ENCODE measurements at places on chromosomes 3 and 15.

DNA sequence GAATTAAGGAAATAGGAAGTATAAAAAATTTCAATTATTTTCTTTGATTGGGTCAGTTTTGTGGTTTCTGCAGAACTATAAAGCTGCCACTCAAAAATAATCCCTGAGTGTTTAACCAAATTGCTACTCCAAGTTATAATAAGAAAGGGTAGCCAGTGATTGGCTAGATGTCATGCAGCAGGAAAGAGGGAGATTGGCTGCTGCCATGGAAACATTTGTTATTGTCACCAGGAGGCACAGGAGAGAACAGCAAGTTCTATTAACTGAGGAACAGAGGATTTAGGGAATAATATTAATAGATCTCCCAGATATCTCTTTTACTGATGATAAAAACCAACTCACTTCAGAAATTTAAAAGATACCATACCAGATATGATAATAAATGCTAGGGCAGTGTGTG is 42.6 kb downstream of the CLDN1 start:
- no peak for DNase-seq

DNA sequence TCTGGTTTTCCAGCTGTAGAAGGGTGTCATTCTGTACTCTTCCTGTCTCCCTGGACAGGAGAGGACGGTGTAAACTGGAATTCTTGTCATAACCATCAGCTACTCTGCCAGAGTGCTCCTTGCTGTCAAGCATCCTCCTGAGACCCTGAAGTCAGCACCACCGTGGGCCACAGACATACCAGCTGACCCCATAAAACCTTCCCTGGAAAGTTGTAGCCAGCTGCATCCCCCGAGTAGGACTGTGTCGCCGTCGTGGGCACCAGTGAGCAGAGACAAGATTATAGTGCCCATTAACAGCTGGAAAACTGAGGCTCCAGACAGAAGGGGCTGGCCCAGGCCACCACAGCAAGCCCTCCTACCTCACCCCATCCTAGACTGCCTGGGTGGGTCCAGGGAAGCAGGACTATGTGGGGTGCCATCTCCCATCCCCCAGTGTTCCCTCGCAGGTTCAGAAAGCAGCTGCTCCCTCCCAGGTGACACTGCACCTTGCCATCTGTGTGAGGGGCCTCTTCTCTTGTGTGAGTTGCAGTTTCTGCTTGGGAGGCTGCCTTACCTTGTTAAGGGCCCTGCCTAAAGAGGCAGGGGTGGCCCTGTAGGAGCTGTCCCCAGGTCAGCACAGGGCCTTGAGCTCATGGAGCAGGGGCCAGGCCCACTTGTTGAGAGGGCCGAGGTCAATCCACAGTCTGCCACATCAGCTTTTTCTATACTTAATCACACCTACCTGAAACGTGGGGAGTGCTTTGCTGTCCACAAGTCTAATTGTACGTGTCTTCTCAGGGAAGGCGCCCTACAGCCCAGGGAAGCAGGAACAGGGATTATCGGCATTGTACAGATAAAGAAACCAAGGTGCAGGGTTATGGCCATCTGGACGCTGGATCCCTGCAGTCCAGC is 191.9 kb upstream of the LINGO1 start:
- DNase-seq = no peak

GRCh38 chr3:126895178-126896066 is 87.5 kb upstream of the PLXNA1 start:
- no peak for DNase-seq

GRCh38 chr15:87682527-87682926 is 574.0 kb downstream of the NTRK3 start:
- no peak for DNase-seq

GRCh38 chr15:67564968-67565345 is 22.5 kb downstream of the MAP2K5 start:
- DNase-seq = peak; percentile 65

GRCh38 chr15:75238150-75238549 is 20.0 kb upstream of the GOLGA6C start:
- no peak for DNase-seq

GRCh38 chr3:192077795-192078497 is 617.0 kb downstream of the PYDC2 start:
- no peak for DNase-seq

GRCh38 chr15:74783808-74784175 is 1.9 kb downstream of the CSK start:
- DNase-seq = no peak

DNA sequence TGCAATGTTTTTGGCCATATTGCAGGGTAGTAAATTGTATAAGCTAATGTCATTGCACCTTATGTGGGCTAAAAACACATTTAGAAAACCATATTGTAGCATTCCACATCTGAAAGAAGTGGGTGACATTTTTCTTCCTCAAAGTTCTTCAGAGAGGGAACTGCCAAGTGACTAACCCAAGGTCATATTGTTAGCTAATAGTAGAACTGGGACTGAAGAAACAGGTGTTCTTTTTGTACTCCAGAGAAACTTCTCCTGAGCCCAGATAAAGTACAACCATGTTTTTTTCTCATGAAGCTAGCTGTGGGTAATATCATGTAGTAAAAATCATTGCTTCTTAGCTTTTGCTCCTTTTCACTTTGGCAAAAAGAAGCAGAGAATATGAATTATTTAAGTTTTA is 333.0 kb downstream of the NSUN3 start:
- DNase-seq = no peak

DNA sequence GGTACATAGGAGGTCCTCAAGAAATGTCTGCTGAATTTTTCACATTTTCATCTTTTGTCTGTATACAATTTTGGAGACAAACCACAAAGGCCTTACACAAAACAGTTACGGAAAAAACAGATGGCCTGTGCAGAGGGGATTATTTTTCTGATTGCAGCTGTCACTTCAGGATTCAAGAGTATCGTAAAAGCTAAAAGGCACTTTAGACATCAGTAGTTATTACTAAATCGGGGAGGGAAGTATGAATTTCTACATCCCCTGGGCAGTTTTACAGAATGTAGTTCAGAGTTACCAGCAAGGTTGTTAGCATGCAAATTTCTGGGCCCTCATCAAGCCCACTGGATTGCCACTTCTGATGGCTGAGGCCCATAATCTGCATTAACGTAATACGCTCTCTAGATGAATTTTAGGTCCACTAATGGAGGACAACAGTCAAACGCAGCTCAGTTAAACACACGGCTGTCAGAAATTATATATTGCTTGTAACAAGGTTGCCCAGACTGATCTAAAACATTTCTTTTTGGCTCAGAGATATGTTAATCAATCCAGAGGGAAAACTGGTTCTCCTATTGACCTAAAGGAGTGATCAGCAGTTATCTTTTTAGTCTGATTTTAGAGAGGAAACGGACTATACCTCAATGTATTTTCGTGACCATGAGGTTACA is 1.1 kb downstream of the RIOX2 start:
- DNase-seq = no peak

DNA sequence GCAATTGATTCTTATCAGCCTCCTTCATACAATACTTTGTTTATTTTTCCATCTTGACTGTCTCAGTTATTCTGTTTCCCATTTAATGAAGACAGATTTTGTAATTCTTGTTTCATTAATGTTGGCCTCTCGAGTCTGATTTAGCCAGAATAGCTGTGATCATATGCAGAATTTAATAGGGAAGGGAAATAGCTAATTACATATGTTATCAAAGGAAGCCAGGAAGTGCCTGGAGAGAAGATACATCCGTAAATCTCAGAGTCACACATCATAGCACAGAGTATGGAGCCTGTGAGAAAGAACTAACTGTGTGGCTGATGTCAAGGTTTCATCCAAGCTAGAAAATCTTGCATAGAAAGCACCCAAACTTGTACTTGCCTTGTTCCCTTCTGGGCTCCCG is 288.9 kb upstream of the SLCO3A1 start:
- DNase-seq = no peak

GRCh38 chr3:25365636-25366035 is 62.4 kb upstream of the RARB start:
- no peak for DNase-seq

GRCh38 chr15:72592097-72592496 is 62.4 kb upstream of the GOLGA6B start:
- DNase-seq = no peak

DNA sequence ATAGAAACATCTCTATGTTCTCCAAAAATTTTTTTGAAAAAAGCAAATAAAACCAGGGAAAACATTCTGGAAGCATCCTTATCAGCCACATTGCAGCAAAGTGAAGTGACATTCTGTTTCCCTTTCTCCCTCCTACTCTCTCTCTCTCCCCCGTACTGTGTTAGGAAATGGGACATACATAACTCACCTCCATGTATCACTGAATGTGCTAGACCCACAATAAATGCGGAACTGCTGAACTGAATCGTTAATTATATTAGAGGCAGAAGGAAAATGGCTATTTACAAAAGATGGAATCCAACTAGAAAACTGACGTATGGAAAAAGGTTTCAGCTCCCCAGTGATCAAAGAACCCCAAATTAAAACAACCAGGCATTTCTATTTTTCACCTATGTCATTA is 129.8 kb downstream of the MINAR1 start:
- no peak for DNase-seq

GRCh38 chr15:31434588-31435260 is 108.1 kb downstream of the KLF13 start:
- peak; percentile 34 for DNase-seq

- no peak for DNase-seq
These were observed 17.0 kb downstream of the SYNM start for GRCh38 chr15:99121691-99122410.

- no peak for DNase-seq
These were observed 92.0 kb downstream of the SNRK start for GRCh38 chr3:43378066-43378935.

DNA sequence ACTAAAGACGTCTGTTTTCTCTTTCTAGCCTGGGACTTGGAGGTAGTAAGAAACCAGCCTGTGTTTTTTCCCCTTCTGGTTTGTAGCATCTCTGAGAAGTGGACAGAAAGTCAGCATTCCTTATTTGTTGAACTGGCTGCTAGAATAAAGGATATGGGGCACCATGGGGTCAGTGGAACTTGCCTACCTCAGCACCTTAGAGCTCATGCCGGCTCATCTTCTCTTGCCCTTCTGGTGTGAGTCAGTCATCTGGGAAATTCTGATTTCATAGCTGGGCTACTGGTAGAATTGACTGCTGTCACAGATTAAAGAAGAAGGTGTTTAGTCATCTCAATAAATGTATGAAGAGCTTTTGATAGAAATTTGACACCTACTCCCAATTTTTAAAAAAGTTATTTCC is 202.7 kb upstream of the TOPAZ1 start:
- DNase-seq = no peak
